Activated CD4-positive, alpha-beta T cell treated with anti-CD3 and anti-CD28 coated beads, Interleukin-2, amount 10 ng/mL, durations not matched to agents 7 days and 5 days (primary cell): ENCODE measurements at places on chromosomes 16 and 17.

- no peak overlapping the region for H3K4me3 ChIP-seq
- no peaks in the 10 kb centered on the region for H3K27me3 ChIP-seq
- no peak overlapping the region for H3K27ac ChIP-seq
- no peak for DNase-seq
- no peaks in the 10 kb centered on the region for H3K4me1 ChIP-seq
Observed at GRCh38 chr16:51383909-51384308, 232.8 kb upstream of the SALL1 start.

GRCh38 chr17:37162800-37163199 lies 213.0 kb upstream of the C17orf78 start:
- H3K27me3 ChIP-seq, result no peaks in the 10 kb centered on the region
- DNase-seq, result no peak
- H3K27ac ChIP-seq, result no peak overlapping the region
- no peak overlapping the region for H3K4me3 ChIP-seq

DNA sequence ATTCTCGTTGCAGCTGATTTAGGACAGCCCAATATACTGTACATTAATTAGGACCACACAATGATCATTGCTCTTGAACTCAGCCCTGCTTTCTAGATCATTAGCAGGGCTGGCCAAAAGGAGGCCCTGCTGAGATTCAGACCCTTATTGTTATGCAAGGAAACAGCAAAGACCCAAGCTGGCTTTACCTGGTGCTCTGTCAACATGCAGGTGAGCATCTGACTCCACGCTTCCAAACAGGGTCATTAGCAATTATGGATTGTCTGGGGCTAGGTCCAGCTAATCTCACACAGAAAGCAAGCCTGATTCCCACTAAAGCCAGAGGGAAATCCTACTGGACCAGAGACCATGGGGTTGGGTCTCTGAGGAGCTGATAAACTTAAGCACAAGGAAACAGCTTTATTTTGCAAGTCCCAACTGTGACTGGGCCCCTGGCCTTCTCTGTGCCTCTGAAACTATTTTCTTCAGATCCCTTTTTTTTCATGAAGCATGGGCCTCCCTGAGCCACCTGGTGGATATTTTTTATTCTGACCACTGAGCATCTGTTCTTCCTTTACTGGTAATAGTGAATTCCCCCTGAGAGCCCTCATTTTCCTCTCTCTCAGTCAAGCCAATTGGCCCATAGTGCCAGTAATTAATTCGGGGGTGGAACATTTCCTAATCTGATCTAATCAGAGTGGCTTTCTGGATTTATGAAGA lies 236.1 kb downstream of the GRIN2A start:
- no peak overlapping the region for H3K4me3 ChIP-seq
- H3K4me1 ChIP-seq, result no peaks in the 10 kb centered on the region
- no peaks in the 10 kb centered on the region for H3K27me3 ChIP-seq
- no peak for DNase-seq
- H3K36me3 ChIP-seq, result no peaks in the 10 kb centered on the region
- H3K27ac ChIP-seq, result no peak overlapping the region

DNA sequence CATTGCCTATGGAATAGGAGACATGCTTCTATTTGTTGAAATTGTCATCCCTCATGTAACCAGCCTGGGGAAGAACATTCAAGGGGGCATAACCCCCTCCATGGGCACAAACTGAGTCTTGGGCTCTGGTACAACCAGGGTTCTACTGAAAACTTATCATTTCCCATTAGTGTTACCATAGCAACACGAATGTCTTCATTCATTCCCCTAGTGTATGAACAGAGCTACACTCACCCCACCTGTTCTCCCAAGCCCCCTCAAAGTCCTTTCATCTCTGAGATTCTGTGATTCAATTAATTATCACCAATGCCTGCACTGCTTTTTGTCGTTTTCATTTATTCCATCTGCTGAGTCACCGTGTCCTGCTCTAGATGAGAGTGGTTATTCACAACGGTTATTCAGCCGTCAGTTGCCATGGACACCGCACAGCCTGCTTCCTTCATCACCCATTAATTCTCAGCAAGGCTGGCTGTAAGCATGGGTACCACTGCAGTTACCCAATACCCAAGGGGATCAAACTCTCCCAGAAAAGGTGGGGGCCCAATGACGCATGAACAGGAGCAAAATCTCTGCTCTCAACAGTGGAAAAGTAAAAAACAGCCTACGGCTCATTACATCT lies 1.6 kb upstream of the GAST start:
- H3K4me3 ChIP-seq, result no peak overlapping the region
- no peaks in the 10 kb centered on the region for H3K36me3 ChIP-seq
- H3K27ac ChIP-seq, result no peak overlapping the region

DNA sequence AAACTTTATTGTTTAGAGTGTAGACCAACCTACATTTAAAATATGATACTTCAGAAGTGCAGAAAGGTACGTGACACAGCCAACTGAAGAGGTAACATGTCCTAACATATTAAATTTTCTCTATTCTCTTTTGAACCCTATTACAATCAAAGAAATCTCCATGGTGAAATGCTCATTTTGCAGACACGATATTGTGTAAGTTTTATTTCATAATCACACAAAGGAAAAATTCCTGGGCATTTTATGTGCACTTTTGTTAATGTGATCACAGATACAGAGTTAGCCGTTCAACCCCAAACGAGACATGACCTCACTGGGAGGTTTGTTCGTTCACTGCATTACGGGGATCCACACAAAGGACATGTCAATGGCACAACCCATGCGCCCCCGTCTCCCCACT lies 21.8 kb downstream of the KCNJ16 start:
- no peak overlapping the region for H3K27ac ChIP-seq
- H3K27me3 ChIP-seq, result peaks cover 13% of the 10 kb centered on the region
- H3K4me3 ChIP-seq, result no peak overlapping the region
- DNase-seq, result no peak
- peaks cover 3% of the 10 kb centered on the region for H3K4me1 ChIP-seq
